ENCODE measurements at places on chromosomes 2 and 18.
A peak's percentile ranks its signal among the peaks of the same experiment; 100 is the strongest.

DNA sequence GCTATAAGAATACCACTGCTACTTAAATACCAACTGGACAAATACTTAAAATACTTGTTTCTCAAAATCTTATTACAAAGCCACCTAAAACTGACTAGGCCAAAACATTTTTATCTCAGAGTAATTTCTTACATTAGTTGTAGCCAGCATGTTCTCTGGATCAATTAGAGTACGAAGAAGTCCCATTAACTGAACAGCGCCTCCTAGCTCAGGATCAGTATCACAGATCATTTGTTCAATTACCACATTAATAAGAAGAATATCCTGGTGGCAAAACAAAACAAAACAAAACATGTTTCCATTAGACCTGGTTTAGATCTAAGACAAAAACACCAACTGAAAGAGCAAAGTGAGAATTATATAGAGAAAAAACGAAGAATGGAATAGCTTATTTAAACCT lies 36.0 kb downstream of the PPP4R3B start:
- no peak for DNase-seq

GRCh38 chr2:238631491-238632180 lies 204.9 kb downstream of the ASB1 start:
- peak; percentile 15 for DNase-seq

DNA sequence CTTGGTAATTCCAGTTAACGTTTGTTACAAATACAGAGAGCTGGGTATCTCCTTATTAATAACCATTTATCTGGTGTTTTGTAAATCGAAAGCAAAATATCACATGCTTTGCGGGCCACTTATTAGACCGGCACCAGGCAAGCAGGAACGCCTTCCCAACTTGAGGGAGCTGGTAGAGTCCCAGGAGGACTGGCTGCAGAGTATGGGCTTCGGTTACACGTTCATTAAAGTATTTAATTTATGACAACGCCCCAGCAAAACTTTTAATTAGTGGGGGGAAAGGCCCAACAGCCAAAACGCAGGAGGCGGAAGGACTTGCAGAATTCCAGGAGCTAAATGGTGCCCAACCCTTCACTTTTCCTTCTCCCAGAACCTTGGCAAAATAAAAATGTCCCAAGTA lies 3.7 kb downstream of the SMAD7 start:
- DNase-seq = no peak

GRCh38 chr2:116747103-116747502 lies 1067.4 kb upstream of the DDX18 start:
- DNase-seq = no peak

DNA sequence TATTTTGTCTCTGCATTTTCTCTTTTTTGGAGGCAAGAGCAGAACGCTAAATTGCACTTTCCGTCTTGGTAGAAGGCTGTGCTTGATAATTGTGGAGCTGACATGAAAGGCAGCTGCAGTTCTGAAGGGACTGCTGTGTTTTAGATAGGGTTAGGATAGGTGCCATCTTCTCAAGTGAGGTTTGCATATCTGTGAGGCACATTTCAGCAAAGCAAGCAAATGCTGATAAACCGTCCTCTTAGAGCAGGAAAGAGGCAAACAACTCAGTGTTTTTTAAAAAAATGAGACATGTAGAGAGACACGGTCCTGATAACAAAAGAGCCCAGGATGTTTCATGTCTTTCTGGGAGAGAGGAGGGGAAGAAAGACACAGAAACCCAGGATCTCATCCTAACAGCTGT lies 217.7 kb downstream of the SOCS6 start:
- no peak for DNase-seq

DNA sequence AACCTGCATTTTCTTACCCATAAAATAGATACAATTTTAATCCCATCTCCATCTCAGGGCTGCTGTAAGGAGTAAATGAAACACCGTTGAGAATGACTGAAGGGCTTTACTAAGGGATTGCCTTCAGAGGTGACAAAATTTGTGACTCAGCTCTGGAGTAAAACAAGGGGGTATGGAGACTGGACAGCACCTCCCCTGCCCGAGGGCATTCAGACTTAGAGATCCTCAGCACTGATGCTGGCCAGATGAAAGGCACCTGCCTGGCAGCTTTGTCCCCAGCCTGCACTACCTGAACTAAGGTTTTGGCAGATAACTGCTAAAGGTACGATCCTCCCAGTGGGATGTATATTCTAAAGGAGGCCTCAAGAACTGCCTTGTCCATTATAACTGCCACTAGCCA lies 105.9 kb upstream of the STPG4 start:
- no peak for DNase-seq

DNA sequence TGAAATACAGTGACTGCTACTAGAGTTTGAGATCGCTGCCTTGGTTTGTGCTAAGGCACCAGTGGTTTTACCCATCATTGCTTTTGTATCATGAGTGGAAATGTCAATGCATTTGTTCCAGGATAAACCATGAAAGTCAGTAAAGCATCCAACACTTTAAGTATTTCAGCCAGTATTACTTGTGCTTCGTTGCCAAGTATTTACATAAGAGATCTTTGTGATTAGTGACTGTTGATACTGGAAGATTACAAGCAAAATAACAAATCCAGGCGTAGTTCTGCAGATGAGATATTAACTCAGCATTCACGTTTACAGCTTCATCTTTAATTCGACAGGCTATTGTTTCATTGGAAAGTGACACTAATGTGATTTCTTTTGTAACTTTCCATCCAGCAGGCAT lies 90.3 kb upstream of the B3GNT7 start:
- no peak for DNase-seq

DNA sequence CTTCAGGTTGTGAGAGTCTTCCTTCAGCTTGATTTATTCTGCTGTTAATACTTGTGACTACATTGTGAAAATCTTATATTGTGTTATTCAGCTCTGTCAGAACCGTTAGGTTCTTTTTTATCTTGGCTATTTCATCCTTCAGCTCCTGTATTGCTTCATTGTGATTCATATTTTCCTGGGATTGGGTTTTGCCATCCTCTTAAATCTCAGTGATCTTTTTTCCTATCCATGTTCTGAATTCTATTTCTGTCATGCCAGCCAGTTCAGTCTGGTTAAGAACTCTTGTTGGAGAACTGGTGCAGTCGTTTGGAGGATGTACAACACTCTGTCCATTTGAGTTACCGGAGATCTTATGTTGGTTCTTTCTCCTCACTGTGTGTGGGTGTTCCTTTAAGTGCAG lies 19.1 kb downstream of the MSTN start:
- DNase-seq = no peak

DNA sequence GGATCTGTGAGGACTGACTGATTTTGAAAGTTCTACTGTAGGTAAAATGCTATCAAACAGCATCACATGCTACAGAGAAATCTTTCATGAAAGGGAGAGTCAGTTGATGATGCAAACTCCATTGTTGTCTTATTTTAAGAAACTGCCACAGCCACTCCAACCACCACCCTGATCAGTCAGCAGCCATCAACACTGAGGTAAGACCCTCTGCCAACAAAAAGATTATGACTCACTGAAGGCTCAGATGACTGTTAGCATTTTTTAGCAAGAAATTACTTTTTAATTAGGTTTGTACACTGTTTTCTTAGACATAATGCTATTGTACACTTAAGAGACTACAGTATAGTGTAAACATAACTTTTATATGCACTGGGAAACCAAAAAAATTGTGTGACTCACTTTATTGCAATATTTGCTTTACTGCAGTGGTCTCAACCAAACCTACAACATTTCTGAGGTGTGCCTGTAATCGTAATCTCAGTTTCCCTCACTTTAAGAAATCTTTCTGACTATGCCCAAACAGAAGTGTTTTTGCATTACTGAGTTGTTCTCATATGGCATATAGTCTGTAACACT lies 42.8 kb downstream of the METTL8 start:
- DNase-seq = no peak

GRCh38 chr18:78273876-78274275 lies 705.7 kb upstream of the SALL3 start:
- no peak for DNase-seq

GRCh38 chr18:45014047-45014501 lies 333.4 kb downstream of the SETBP1 start:
- DNase-seq = peak; percentile 20

GRCh38 chr18:42310956-42311355 lies 355.9 kb downstream of the PIK3C3 start:
- no peak for DNase-seq

GRCh38 chr2:200470230-200470629 lies 39.6 kb downstream of the KCTD18 start:
- no peak for DNase-seq

DNA sequence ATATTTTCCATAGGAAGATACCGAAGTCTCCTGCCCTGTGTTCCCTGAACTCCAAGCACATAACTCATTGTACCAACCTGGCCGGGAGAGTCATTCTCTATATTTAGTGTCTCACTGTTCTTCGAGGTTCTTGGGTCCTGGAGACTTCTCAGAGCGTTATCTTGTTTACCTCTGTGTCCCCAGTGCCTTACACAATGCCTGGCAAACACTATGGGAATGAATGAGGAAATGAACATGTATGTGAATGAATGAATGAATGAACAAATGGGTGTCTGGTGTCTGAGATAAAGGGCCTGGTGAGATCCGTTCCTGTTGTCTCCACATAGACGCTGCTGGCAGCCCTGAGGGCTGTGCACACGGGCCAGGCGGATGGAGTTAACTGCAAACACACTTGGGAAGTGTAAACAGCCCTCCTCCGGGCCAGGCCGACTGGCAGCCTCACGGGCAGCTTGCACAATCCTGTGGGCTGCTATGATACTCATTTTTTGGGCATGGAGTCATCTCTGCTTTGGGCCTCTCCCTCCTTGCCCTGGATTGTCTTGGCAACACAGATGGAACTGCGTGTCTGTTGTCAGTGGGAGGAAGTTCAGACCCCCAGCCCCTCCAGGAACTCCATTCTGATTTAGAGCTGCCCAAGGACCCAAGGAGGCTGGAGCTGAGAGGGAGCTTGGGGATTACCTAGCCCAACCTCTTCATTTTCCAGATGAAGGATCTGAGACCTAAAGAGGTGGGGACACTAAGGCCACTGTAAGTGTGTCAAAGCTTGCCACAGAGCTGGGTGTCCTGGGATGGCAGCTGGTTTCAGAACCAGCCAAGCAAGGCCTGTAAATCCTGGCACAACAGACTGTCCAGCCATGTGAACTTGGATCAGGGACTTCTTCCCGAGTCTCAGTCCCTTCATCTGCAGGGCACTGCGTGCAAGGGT lies 124.4 kb downstream of the INHBB start:
- peak; percentile 91 for DNase-seq

- no peak for DNase-seq
Observed at GRCh38 chr2:146623771-146624170, 1221.1 kb upstream of the ACVR2A start.

DNA sequence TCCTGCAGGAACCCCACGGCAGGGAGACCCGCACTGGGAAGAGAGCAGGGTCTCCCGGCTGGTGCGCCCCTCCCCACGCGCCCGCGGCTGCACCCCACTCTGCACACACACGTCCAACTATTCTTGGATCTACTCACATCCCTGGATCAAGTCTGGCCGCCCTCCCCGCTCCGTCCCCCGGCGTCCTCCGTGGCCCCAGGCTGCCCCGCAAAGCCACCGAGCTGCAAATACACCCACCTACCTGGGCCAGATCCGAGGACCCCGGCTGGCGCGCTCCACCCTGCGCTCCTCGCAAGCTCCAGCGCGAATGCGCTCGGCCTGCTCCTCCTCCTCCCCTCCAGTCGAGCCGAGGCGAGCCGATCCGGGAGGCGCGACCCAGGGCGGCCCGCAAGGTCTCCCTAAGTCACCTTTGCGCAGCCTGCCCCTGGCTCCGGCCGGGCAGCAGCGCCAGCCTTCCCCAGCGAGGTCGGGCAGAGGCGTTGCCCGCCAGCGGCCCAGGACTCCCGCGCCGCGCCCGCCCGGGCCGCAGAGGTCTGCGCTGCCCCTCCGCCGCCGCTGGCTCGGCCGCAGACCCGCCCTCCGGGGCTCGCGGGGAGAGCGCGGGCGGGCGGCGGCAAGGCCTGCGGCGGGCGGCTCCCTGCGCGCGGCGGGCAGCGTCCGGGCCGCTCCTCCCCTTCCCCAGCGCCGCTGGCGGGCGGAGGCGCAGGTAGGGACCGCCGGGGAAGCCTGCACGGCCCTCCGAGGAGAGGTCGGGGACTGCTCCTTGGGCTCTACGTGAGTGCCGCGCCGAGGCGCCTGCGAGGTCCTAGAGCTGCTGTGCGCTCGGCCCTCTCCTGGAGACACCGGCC lies 126.0 kb downstream of the OSBPL1A start:
- DNase-seq = peak; percentile 69

GRCh38 chr2:8138923-8139667 lies 542.8 kb upstream of the ID2 start:
- no peak for DNase-seq

DNA sequence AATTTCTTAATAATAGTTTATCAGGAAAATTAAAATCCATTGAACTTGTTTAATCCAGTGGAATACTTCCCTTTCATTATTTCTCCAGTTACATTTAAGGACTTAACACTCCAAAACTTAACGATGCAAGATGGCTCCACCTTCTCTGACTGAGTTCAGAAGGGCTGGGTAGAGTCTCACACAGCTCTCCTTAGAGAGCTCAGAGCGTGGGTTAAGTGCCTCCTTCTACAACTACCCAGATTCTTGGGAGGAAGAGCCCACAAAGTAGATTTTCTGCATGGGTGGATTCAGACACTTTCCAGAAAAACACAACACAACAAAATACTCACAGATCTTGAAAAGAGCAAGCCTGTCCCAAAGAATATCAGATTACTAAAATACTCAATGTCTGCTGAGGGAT lies 130.6 kb downstream of the THADA start:
- DNase-seq = no peak

GRCh38 chr2:168601741-168602140 lies 145.7 kb downstream of the CERS6 start:
- DNase-seq = no peak

DNA sequence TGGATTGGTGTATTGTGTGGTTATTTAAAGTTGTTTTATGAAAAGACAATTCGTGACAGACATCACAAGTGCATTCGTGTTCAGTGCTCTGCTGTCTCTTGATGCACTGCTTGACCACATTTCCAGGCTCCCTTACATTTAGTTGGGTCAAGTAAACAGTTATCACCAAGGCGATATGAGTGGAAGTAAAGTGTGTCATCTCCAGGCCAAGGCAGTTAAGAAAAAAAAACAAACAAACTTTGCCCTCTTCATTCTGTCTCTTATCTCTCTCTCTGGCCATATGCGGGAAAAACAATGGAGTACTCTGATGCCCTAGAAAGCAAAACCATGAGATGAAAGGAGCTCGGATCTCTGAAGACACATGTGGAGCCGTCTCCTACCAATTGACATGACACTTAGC lies 131.1 kb downstream of the DSEL start:
- DNase-seq = no peak

- no peak for DNase-seq
Observed at GRCh38 chr18:36454848-36455458, 157.4 kb downstream of the FHOD3 start.

GRCh38 chr2:9370746-9371145 lies 52.6 kb downstream of the ITGB1BP1 start:
- DNase-seq = no peak

DNA sequence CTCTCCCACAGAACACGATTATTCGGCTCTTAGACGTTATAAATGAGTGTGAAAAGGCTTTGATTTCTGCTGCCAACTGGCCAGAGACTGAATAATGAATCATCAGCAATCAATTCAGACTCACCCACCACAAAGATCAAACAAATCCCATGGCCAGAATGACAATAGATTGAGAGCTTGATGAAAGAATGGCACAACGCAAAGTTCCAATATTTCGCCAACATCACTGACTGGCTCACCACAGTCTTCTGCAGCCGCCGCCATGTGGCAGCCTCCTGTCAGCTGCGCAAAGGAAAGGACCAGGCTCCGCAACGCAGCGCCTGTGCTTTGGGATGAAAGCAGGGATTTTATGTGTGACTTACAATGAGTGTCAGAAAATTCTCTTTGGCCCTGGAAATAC lies 104.4 kb upstream of the SOX11 start:
- no peak for DNase-seq

- DNase-seq = peak; percentile 74
Observed at GRCh38 chr18:76565238-76566173, 70.5 kb upstream of the ZNF516 start.

All from breast epithelium (tissue), 4 donors.